NCI-H460 (cell line): ENCODE measurements at places on chromosomes 5 and 9.

DNA sequence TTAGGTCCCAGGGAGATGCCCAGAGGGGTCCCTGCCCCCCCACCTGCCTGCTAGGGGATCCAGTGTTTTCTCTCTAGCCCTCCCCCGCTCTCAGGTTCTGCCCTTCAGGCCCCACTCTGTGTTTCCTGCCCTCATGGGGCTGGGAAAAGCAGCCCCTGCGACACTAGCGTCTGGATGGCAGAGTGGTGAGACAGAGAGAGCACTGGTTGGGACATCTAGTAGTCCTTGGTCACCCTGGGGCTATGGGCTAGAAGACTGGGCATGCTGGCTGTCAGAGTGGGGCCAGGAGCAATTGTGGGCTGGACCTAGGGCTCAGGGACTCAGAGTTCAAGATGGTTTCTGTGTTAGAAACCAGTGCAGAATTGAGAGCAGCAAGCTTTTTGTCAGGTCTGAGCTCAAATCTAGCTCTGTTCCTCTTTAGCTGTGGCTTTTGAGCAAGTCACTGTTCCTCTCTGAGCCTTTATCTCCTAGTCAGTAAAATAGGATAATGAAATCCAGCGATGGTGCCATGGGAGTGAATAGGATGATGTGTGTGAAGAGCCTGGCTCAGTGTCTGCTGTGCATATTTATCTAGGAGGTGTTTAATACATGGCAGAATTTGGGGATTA is 39.0 kb downstream of the RGS3 start:
- DNase-seq, result no peak

DNA sequence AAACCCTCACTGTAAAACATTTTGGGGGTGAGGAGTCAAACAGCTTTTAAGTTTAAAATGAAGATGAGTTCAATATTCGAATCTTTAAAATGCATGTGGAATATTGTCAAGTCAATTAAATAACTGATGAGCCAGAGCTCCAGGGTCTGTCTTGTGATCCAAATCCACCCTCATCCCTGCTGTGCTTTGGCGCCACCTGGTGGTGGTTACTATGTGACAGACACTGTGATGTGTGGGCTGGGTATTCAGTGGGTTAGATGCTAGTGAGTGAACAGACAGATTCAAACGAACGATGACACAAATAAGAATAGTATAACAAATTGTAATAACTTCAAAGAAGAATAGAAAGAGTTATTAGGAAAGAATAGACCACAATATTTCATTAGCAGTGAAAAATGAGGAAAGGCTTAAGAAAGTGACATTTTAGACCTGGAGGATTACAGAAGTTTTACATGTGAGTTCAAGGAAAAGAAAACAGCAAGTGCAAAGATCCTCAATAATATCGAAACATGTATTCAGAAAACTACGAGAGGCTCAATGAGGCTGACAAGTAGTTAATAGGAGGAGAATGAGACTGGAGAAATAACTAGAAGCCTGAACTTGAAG is 51.4 kb upstream of the CHSY3 start:
- peak; percentile 81 for DNase-seq

- no peak for DNase-seq
Observed at GRCh38 chr9:127722055-127722745, 6.3 kb downstream of the TTC16 start.

- no peak for DNase-seq
Observed at GRCh38 chr5:134082264-134082992, 32.1 kb upstream of the TCF7 start.

- DNase-seq, result no peak
Observed at GRCh38 chr9:100443781-100444768, 17.1 kb downstream of the MSANTD3 start.

GRCh38 chr9:96447406-96447805 is 2.6 kb upstream of the HABP4 start:
- no peak for DNase-seq

DNA sequence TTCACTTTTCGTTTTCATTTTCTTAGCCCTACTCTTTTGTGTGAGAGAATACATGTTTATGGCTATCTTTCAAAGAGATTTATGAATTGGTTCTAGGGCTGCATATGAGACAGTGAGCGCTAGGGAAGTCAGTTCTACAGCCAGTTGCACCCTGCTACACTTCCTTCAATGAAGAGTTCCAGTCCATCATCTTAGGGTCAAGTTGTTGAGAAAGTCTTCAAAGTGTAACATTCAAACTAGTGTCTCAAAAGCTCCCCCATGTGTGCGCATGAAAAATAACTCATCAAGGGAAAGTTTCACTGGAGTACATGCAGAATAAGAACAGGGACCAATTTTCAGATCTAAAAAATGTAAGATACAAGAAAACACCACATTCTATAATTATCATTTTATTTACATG is 317.2 kb downstream of the DEPDC1B start:
- DNase-seq, result peak; percentile 44

- DNase-seq, result no peak
Observed at GRCh38 chr9:93829271-93830011, 125.7 kb downstream of the BARX1 start.

- no peak for DNase-seq
Observed at GRCh38 chr5:102295534-102296177, 428 bp downstream of the SLCO4C1 start.

DNA sequence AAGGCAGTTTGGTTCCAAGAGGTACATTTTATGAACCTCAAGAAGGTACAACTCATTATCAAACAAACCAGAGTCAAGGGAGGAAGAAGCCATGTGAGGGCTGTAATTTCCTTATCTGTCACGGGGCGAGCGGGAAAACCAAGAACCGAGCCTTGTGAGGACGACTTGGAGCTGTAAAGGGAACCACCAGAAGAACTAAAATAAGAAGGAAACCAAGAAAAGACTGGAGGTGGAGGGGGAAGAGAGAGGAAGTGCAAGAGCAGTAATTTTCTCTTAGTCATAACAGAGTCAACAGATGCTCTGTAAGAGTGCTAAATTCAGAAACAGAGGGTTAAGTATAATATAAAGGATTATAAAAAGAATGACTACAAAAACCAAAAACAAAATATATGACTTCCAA is 127.1 kb downstream of the DIRAS2 start:
- DNase-seq, result no peak

DNA sequence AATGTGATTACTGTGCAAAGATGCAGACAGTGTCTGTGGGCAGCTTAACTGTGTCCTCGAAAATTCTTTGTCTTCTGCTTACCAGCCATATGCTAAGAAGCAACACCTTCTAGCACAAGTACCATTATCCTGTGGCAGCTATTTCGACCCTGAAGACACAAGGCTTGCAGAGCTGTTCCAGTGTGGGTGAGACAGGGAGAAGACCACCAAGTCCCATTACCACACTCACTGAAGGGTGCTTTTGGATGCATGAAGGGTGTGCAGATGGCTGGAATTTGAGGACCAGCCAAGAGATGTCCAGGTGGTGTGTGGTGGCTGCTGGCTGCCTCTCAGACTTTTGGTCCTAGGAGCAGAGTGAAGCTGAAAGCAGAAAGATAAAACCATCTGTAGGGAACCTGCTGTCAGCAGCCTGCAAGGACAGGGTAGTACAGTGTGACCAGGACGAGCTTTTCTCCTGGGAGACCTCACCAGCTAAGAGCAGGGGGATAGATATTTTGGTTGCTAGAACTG is 161.8 kb downstream of the ICE1 start:
- DNase-seq, result no peak

DNA sequence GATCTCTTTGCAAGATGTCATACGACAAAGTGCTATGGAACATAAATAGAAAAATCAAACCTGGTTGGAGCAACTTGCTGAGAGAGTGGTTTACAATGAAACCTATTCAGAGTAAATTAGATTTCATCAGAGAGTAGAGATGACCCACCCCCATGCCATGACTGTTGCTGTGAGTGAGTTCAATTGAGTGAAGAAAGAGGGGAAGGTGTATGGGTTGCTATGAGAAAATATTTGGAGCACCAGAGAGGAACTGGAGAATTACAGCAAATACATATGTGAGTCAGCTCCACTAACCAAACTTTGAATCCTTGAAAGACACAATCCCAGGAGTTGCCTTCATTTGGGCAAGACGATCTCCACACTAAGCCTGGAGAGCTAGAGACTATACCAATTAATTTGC is 217.2 kb downstream of the RFX3 start:
- DNase-seq, result no peak

- DNase-seq, result peak; percentile 46
Observed at GRCh38 chr5:10424124-10424731, 17.5 kb upstream of the ROPN1L start.

DNA sequence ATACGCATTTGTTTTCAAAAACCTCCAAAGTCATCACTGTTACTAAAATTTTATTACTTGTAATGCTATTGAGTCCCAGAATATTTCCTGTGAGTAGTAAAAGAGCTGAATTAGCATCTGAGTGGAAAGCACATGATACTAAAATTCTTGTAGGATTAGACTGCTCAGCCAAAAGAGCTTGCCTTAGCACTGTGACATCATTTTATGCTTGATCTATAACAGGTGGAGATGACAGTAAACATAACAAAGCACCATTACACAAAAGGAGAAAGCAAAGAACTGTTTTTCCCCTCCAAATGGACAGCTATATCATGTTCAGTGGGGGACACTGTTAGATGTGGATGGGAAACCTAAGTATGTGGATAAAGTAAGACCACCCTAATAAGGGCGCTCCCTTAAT is 5.8 kb upstream of the JAK2 start:
- no peak for DNase-seq

DNA sequence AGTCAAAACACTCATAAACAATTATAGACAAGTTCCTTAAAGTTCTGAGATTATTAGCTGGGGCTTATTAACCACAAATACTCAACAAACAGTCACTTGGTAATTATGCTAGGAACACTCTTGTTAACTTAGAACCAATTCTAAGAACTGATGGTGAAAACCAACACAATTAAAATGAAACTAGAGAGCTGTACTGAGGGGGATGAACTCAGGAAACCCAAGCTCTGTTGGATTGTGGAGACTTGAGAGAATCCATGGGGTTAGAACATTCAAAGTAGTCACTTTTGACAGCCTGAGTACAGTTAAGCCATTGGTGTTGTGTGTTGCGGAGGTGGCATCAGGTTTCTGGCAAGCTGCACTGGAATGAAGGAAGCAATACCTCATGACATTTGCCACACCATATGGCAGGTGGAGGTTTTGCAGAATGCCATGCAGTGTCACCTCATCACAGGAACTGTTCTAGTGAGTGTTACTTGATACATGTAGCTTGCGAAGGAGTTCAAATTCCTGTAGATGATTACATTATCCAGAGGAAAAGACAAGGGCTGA is 480.9 kb upstream of the CD180 start:
- no peak for DNase-seq

GRCh38 chr9:22170556-22170955 is 161.5 kb upstream of the CDKN2B start:
- DNase-seq, result peak; percentile 80

DNA sequence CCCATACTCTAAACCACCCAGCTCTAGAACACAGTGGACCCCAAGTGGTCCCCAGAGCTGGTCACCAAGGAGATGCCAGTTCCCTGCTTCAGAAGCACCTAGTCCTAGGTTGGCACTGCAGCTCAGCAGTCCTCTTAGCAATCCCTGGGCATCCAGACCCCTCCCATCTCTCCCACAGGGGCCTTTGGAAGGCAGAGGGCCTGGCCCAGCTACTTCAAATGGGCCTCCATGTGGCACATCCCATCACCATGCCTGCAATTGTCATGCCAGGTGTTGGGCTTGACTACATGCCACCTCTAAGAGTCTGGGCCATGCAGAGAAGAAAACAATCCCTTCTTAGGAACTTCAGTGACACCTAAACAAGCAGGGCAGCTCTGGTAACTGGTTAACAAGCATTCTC is 14.1 kb downstream of the MACROH2A1 start:
- no peak for DNase-seq

- peak; percentile 21 for DNase-seq
Observed at GRCh38 chr5:171092194-171092593, 216.9 kb upstream of the TLX3 start.

- no peak for DNase-seq
Observed at GRCh38 chr5:140609126-140609525, 23.8 kb downstream of the CD14 start.

DNA sequence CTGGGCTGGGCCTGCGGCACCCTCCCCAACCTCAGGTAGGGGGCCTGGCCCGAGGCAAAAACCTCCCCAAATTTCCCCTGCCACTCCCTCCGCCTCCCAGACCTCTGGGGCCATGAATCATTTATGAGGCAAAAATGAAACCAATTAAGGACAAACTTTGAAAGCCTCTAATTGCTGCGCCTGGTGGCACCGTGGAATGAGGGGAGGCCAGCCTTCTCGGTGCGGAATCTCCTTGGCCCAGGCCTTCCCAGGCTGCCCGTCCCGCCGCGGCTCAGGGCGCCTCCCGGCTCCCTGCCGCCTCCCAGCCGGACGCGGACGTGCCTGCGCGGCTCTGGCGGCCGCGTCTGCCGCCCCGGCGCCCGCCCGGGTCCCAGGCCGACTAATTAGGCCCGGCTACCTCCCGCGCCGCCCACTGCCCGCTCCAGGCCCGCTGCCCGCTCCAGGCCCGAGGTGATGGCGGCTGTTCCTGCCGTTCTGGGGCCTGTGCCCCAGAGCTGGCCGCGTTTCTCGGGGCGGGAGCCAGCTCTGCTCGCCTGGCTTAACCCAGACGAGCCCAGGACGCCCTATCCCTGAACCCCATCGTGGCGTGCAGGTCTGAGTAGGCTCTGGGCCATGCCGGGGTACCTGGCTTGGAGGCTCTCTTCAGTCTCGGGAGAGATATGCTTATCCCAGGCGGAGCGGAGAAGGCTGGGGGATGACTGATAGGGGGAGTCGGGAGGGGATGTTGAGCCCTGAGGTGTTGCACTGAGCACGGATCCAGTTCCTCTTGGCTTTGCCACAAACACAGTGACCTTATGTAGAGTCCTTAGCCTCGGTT is 20.1 kb downstream of the CXXC5 start:
- no peak for DNase-seq

DNA sequence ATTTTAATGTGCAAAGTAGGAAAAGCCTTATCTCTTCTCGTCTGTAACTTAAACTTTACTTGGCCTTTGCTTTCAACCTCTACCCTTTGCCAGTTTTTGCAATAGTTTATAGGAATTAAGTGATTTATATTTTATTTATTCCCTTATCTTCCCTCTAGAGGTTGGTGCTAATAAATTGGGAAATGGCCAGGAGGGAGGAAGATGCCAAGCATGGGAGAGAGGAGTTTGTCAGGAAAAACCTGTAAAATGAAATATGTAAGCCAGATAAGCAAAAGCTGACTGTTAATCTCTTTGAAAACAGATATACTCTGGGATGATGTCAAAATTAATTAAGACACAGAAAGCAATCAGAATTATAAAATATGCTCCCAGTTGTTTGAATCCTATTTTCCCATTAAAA is 484.5 kb downstream of the NR2F1-AS1 start:
- no peak for DNase-seq

- DNase-seq, result no peak
Observed at GRCh38 chr5:80076131-80077050, 41.2 kb downstream of the THBS4 start.

- DNase-seq, result peak; percentile 54
Observed at GRCh38 chr5:74342948-74343682, 297.4 kb downstream of the ENC1 start.

- DNase-seq, result no peak
Observed at GRCh38 chr5:76471406-76471805, 68.3 kb downstream of the IQGAP2 start.
